Frontal cortex (tissue), 4 donors: ENCODE measurements at places on chromosomes 5 and 9. TPM values are rescaled to one million over a fixed set of nuclear protein-coding genes. Genes with fewer than 3 reads are reported as not detected.

The FBXO38 gene
- 86.8 TPM for total RNA-seq

The NUTM2F gene
- not detected for total RNA-seq

The ROPN1L gene
- total RNA-seq = 1.2 TPM

The EIF4E1B gene
- under 0.01 TPM for total RNA-seq

The RORB gene
- 42.8 TPM for total RNA-seq

The PIK3R1 gene
- total RNA-seq = 128 TPM

The DND1 gene
- 0.82 TPM for total RNA-seq

The PCDH1 gene
- total RNA-seq = 41.2 TPM

The ZSWIM6 gene
- 48.5 TPM for total RNA-seq

The MYMK gene
- total RNA-seq = not detected

The PPP3R2 gene
- 0.41 TPM for total RNA-seq

The IL33 gene
- 8.6 TPM for total RNA-seq
